Activated CD4-positive, alpha-beta T cell treated with anti-CD3 and anti-CD28 coated beads for 24 hours (primary cell): ENCODE measurements at places on chromosomes 5 and 9.

DNA sequence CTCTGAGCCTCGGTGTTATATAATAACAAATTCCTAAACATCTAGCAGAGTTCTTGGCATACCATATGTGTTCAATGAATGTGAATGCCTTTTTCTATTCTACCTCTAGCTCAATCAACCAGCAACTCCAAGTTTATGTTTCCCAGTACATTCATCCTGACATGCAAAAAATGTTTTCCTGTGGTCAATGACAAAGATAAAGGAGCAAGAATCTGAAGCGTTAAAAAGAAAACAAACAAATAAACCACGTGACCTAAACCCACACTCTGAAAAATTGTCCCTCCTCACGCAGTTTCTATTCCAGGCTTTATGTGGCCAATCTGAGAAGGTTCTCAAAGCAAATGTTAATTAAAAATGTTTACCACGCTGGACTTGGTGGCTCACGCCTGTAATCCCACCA, 18.0 kb downstream of the KLF4 start:
- no peak for DNase-seq

DNA sequence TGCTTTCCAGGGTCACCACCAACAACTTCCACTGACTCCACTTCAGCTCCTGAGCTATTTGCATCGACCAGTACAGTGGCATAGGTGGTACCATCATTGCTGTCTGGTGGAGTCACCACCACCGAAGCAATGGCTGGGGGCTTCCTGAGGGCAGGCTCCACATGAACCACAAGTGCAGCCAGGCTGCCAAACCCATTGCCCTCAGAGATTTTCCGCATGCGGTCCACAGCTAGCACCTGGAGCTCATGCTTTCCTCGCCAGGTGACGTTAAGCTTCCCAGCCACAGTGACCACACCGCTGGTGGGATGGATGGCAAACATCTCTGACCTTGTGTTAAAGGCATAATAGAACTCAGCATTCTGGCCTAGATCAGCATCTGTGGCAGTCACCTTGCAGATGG, 23.1 kb downstream of the FAT2 start:
- DNase-seq: no peak

- no peak for DNase-seq
These were observed 16.6 kb upstream of the KIF12 start for GRCh38 chr9:114115654-114116125.

DNA sequence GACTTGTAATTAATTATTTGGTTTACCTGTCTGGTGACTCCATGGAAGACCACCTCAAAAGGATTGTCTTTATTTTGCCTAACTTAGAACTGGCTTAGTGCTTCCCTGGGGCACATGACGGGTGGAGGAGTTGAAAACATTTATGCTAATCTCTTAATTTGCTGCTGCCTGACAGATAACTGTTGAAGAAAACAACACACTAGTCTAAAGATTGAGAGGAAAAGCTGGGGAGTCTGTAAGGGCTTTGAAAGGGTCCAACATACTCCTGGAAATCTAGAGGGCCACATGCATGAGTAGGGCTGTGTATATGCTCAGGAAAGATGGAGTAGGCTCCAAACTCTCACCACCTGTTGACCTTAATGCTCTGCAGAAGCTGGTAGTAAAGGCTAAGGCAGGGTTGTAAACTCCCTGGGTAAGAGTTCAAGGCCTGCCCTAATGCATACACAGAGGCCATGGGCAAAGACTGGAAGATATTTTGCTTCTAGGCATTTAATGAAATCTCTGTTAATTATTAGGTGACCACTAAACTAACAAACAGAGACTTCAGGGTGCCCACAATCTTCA, 40.7 kb downstream of the NR3C1 start:
- DNase-seq: no peak

DNA sequence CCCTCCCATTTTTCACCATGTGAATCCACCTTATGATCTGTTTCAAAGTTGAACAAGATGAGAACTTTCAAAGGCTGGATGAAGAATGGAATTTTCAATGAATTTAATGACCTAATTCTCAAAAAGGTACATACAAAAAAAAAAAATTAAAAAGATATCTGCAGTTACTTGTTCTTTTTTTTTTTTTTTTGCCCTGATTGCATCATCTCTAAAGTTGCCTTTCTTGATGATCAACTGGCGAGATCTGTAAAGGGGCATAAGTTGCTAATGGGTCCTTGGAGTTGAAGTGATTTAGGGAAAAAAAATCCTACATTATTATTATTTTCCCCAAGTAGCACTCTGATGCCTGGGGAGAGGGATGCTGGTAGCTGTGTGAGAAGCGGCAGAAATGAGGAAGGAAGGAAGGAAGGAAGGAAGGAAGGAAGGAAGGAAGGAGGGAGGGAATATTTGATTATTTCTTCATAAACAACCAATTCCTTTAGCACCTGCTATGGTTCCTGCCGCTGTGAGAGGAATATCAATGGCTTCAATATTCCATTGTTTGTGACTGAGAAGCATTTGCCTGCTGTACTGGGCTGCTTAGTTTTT, 48.8 kb upstream of the CD180 start:
- no peak for DNase-seq

DNA sequence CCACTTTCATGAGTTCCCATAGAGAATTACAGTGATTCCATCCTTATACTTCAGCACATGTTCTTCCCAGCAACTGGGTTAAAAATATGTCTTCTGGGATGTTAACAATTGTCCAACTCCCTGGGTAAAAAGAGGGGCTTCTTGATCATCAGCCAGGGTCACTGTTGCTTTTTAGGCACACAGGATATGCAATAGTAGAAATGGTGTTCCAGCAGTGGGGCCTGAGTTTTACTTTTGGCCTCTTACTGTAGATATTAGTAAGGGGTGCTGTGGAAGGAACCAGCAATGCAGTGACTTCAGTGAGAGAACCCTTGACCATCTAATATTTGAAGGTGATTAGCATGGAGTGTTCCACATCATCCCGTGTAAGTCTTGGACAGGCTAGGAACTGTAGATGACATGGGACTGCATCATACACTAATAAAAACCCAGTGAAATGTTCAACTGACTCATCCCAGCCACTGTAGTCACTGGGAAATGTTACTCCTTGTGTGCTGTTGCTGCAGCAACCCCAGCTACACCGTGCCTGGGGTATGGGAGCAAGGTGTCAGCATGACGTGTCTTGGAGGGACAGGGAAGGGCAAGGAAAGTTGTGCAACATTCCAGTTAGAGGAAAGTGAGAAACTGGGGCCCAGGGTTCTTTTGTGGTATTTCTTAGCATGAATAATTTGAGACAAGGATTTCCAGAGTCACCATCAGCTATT, 610.9 kb downstream of the RAB3C start:
- no peak for DNase-seq

- no peak for DNase-seq
These were observed 191.0 kb downstream of the NTRK2 start for GRCh38 chr9:84860249-84861115.

GRCh38 chr5:168800701-168801100, 221.5 kb upstream of the PANK3 start:
- DNase-seq: no peak

GRCh38 chr5:126568206-126568755, 26.7 kb downstream of the ALDH7A1 start:
- DNase-seq: no peak

DNA sequence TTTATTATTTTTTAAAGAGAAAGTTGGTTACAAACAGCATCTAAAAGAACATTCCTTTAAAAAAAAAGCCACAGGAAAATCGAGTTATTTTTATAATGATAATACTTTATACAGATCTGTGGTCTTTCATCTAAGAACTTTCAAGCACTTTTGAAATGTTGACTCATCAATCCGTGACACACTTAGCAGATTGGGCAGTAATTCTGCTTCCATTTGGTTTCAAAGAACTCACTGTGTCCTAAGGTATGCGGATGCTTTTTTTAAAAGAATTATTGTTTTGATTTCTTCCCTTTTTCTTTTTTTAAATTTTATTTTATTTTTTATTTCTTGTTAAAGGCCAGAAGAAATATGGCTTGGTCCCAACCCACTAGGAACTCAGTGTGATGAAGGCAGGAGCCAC, 147.8 kb downstream of the AOPEP start:
- no peak for DNase-seq

DNA sequence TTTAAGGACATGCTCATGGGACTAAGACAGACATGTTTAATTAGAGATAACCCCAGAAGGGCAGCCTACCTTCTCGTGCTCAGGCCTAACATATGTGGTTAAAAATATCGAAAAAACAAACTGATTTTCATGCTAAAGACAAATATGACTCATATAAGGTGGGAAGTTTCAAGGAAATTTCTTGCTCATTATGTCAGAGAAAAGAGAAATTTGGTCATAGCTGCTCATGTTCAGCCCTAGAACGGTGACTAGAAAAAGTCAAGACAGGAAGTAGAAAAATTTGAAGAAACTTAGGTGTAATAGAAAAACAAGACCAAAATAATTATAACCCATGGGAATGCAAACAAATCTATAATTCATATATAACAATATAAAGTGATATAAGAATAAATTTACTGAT, 120.6 kb downstream of the PRDM9 start:
- DNase-seq: no peak

- DNase-seq: no peak
These were observed 211.5 kb downstream of the PAPPA start for GRCh38 chr9:116365056-116365471.

- DNase-seq: no peak
These were observed 5.6 kb upstream of the URM1 start for GRCh38 chr9:128365525-128365924.

- DNase-seq: no peak
These were observed 139.4 kb downstream of the GAPVD1 start for GRCh38 chr9:125400725-125401716.

DNA sequence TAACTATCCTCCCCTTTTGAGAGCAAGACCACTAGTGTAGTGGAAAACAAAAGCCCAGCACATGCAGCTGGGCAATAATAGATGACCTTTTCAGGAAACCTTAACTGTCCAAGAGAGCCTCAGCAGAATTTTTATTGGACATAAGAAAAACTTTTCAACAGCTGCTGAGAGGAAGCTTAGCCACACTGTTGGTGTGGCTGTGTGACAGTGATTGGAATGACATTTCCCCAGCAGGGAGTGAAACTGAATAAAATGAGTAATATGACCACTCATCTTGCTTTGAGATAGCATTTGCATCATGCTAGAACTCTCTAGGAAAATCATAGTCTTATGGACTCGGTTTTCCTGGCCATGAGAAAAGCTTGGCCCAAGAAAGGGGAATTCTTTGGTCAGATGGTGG, 687.8 kb downstream of the SLCO4C1 start:
- DNase-seq: no peak

DNA sequence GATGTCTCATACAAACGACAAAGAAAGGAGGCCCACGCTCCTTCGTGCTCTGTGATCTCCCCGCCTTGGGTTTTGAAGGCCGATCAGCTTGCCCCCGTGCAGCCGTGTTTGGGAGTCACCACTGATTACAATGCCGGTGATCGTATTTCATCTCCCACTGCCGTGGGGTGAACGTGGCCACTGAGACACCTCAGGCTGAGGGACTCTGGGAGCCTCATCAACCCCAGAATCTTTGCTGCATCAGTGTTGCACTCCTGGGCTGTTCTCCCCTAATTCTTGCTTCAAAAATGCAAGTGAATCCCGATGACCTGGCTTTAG, 194.2 kb downstream of the HSPA4 start:
- DNase-seq: no peak

DNA sequence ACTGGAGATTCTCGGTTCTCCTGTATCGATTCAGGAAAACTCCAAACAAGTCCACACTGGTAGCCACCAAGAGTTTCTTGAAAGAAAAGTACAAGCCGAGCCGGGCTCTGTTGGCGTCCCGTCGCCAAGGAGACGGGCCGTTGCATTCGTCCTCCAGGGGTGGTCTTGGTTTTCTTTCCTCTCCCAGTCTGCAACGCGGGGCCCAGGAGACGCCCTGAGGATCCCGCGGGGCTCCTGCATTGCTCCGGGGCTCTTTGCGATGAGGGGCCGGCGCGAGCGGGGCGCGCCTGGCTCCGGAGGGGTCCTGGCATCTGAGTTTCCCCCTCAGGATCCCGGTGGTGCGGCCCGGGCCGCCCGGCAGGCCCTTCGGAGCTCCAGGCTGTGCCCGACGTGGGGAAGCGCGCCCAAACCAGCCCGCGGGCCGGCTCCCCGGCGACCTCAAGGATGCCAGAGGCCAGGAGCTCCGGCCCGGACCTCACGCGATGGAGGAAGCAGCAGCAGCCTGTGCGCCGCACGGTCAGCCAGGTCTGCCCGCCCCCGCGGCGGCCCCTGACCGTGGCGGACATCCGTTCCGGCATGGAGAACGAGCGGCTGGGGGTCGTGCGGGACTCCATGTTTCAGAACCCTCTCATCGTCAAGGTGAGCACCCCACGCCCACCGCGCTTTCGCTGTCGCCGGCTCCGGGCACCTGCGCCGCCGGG, at the start of gene CFAP77:
Gene CFAP77, plus strand, starts transcription at position 384 of the 701 bp plus-strand sequence. Its CDS starts 61 bp downstream, at position 445.
- no peak for DNase-seq

DNA sequence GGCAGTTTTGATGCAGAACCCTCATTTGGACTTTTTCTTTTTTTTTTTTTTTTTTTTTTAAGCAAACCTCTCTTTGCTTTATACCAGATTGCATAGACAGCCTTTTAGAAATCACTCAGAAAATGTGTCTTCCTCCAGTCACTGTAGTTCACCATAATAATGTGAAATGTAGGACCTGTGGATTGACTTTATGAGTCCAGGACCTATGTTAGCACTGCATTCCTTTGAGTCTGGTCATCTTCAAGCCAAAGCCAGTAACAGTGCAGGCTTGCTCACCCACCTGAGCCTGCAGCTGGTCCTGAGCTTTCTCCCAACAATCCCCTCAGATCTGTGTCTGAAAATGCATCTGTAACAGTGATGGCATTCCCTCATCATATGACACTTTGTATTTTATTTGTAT, 110.7 kb upstream of the NFIL3 start:
- no peak for DNase-seq

- DNase-seq: no peak
These were observed 57.9 kb downstream of the C5orf15 start for GRCh38 chr5:133910571-133910970.

DNA sequence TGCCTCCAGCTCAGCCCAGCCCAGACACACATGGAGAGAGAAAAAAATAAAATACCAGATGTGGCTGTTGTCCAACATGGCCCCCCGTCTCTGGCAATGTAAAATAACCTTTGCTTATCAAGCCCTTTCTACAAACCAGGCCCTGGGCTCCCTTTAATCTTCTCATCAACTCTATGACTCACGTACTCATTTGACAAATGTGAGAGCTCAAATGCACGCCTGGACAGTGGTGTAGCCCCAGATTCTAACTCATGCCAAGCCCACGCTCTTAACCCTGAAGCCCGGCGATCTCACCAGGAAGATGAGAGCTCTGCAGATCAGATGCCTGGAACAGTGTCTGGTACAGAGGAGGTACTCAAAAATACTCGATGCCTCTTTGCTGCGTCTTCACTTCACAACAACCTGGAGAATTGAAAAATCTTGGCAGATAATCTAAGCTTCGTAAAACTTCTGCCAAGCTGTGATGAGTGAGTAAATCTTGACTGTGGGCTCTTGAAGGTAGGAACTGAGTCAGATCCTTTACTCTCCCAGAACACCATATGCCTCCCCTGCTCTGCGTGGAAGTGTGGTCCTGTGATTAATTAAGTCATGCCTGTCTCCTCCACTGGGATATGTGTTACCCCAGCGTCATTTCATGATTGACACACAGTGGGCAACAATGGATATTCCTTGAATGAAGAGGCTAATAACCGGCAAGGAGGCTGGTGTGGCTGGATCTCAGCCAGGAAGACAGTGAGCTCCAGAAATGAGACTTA, 102.0 kb upstream of the FSTL4 start:
- DNase-seq: no peak
